Activated naive CD8-positive, alpha-beta T cell treated with anti-CD3 and anti-CD28 coated beads, Interleukin-2, amount 10 ng/mL, durations not matched to agents 7 days and 5 days (primary cell): ENCODE measurements at places on chromosomes 1 and 21. TPM values are rescaled to one million over a fixed set of nuclear protein-coding genes. Genes with fewer than 3 reads are reported as not detected.

RAB25 gene
- 0.91 TPM for total RNA-seq

DNA sequence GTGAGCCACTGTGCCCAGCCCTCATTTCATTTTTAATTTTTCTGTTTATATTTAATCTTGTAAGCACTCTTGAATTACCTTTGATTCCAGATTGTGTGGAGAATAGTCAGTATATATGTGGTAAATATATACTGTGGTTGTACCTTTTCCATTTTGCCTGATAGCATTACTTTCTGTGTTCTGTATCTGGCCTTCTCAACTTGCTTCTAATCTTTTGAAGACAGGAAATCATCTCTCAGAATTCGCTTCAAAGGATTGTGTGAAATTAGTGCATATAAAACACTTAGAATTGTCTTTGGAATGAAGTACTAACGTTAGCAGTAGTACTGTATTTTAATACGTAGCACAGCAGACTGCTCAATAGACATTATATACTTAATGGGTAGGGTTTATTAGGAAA, 37.9 kb downstream of the PPP2R5A start:
- no peaks in the 10 kb centered on the region for H3K27me3 ChIP-seq
- H3K36me3 ChIP-seq, result peaks cover 18% of the 10 kb centered on the region
- peaks cover 9% of the 10 kb centered on the region for H3K4me1 ChIP-seq
- H3K4me3 ChIP-seq, result no peak overlapping the region
- no peak for DNase-seq

- H3K4me1 ChIP-seq, result peaks cover 13% of the 10 kb centered on the region
- no peak for DNase-seq
- peak overlapping the region; percentile 62 for H3K4me3 ChIP-seq
- peaks cover 11% of the 10 kb centered on the region for H3K36me3 ChIP-seq
- peak overlapping the region; percentile 82 for H3K27ac ChIP-seq
Measured at GRCh38 chr1:155893389-155894142, 17.6 kb downstream of the RIT1 start.

DNA sequence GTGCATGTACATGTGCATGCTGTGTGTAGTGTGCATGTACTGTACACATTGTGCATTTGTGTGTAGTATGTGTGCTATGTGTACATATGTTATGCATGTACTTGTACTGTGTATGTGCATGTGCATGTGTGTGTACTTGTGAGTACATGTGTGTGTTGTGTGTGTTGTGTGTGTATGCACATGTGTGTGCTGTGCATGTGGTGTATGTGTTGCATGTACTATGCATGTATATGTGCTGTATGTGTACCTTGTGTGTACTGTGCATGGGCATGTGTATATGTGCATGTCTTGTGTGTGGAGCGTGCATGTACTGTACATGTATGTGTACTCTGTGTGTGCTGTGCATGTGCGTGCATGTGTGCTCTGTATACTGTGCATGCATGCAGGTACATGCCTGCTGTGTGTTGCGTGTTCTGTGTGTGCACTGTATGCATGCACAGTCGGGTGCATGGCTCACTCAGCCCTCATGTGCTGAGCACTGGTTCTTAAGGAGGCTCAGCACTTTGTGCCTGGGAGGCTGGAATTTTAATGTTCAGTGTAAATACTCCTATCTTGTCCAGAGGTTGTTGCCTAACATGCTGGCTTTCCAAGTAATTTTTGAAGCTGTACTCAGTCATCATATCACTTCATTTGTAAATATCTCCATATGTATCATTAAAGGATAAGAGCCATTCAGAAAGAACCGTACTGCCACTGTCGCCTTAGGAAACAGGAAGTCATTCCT, 32.3 kb downstream of the SNAP47 start:
- H3K4me1 ChIP-seq, result peaks cover 49% of the 10 kb centered on the region
- DNase-seq, result no peak
- peak overlapping the region; percentile 51 for H3K4me3 ChIP-seq
- peaks cover 31% of the 10 kb centered on the region for H3K36me3 ChIP-seq
- H3K27ac ChIP-seq, result no peak overlapping the region
- peaks cover 5% of the 10 kb centered on the region for H3K27me3 ChIP-seq

GRCh38 chr1:1434824-1435105, 725 bp upstream of the VWA1 start:
- H3K36me3 ChIP-seq, result no peaks in the 10 kb centered on the region
- peaks cover 15% of the 10 kb centered on the region for H3K27me3 ChIP-seq
- peak overlapping the region; percentile 42 for H3K4me3 ChIP-seq

- H3K36me3 ChIP-seq, result no peaks in the 10 kb centered on the region
- H3K4me3 ChIP-seq, result no peak overlapping the region
- peaks cover 18% of the 10 kb centered on the region for H3K27me3 ChIP-seq
- no peak for DNase-seq
- H3K27ac ChIP-seq, result no peak overlapping the region
Measured at GRCh38 chr1:159932296-159933285, 7.3 kb upstream of the TAGLN2 start.

- H3K4me3 ChIP-seq, result no peak overlapping the region
- no peak for DNase-seq
- H3K36me3 ChIP-seq, result no peaks in the 10 kb centered on the region
- peaks cover 18% of the 10 kb centered on the region for H3K4me1 ChIP-seq
- peaks cover 4% of the 10 kb centered on the region for H3K27me3 ChIP-seq
Measured at GRCh38 chr1:29716306-29716705, 480.0 kb downstream of the PTPRU start.

DNA sequence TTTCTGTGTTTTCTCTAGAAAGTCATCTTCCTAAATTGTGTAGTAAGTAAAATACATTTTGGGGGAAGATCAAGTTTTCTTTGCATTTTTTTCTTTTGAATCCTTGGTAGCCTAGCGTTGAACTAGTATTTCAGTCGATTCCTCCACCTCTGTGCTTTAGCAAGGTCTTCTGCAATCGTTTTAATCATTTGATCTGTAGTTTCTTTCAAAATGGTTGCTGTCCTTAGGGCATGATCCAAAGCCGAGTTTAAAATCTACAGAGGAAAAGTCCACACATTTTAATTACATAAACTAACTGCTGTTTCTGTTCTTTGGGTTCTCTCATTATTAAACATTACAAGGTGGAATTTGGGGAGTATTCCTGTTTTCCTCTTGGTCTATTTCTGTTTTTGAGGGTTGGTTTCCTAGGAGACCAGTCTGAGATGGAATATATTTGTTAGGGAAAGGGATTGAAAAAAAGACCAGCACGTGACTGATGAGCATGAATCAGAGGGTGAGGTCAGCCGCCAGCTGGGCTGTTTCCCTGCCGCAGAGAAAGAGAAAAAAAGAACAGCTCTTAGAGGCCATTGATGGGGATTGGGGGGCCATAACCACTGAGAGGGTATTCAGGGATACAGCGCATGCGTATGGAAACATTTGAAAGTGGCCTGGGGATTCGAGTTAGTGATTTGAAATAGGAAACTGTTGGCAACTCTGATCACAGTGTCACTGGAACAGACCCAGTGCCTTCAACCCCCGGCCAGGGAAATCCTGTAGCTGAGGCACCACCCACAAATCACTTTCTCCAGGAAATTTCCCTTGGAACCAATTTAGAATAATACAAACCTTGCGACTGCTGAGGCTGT, 40.6 kb downstream of the AKNAD1 start:
- DNase-seq, result no peak
- H3K27ac ChIP-seq, result no peak overlapping the region
- no peak overlapping the region for H3K4me3 ChIP-seq
- no peaks in the 10 kb centered on the region for H3K36me3 ChIP-seq
- H3K27me3 ChIP-seq, result peaks cover 14% of the 10 kb centered on the region
- peaks cover 3% of the 10 kb centered on the region for H3K4me1 ChIP-seq

GRCh38 chr1:89552471-89553081, 27.9 kb downstream of the LRRC8B start:
- peak overlapping the region; percentile 37 for H3K4me3 ChIP-seq
- no peak for DNase-seq
- H3K36me3 ChIP-seq, result peaks cover 40% of the 10 kb centered on the region
- no peaks in the 10 kb centered on the region for H3K27me3 ChIP-seq

- no peak overlapping the region for H3K4me3 ChIP-seq
- peaks cover 33% of the 10 kb centered on the region for H3K36me3 ChIP-seq
- peaks cover 22% of the 10 kb centered on the region for H3K4me1 ChIP-seq
- H3K27ac ChIP-seq, result peak overlapping the region; percentile 11
- no peaks in the 10 kb centered on the region for H3K27me3 ChIP-seq
- DNase-seq, result no peak
Measured at GRCh38 chr1:247212012-247212411, 40.2 kb upstream of the ZNF124 start.
